Activated CD4-positive, alpha-beta memory T cell treated with anti-CD3 and anti-CD28 coated beads for 36 hours (primary cell): ENCODE measurements at places on chromosomes 16 and 17.

DNA sequence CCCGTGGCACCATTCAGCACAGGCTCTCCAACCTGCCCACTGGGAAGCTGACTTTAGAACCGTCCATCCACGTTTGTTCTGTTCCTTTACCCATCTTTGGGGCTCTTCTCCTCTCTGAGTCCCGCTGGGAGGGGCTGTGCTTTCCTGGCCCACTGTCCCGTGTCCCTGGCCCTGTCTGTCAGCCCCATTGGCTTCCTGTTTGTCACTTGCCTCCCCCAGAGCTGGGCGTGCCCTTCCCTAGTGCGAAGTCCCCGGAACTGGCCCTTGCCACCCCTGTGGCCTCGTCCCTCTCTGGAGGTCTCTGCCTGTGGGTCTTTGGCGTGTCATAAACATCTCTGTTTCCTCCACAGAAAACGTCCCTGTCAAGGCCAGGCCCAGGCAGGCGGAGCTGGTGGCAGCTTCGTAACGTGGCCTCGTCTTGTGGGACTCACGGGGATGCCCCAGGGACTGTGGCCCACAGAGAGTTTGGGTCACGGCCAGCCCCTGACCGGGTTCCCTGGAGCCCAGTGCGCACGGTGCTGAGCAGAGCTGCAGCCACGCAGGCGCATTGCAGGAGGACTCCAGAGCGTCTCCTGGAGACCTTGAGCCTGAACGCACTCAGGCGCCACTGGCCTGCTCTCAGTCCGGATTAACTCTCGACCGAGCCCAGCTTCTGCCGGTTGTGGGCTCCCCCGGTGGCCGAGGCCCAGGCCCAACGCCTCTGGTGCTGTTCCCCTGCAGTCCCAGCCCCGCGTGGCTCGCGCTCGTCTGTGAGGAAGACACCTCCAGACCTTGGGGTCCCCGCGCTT is 7.3 kb downstream of the CHMP6 start:
- peaks cover 12% of the 10 kb centered on the region for H3K27me3 ChIP-seq
- H3K36me3 ChIP-seq: peaks cover 20% of the 10 kb centered on the region
- no peak overlapping the region for H3K4me3 ChIP-seq
- DNase-seq: no peak
- H3K27ac ChIP-seq: no peak overlapping the region

DNA sequence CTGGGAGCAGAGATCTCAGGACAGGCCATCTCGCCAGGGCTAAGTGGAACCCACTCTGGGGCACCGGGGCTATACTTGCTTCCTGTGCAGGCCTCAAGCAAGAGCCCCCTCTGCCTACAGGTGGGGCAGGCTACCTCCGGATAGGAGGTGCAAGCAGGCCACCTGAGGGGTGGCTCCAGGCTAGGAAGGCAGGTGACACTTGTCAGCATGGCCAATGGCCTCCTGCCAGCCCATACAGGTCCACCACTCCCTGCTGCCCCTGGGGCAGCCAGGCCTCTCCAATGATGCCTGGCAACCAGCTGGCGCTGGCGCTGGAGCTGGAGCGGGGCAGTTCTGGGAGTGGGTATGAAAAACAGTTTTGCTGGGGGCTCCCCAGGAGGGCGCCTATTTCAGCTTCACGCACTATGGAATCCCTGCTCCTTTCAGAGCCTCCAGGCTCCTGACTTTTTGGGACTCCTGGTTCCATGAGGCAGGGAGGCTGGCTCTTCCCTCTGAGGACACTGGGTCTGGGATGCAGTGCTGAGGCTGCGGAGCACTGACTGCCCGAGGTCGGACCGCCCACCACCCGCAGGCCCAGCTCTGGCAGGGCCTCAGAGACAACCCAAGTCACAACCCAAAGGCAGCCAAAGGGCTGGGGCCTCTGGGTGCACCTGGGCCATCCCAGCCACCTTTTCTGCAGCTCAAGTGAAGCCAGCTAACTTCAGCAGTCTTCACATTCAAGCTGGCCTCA is 8.4 kb upstream of the SREBF1 start:
- H3K27ac ChIP-seq: no peak overlapping the region
- peaks cover 37% of the 10 kb centered on the region for H3K4me1 ChIP-seq
- DNase-seq: no peak

- DNase-seq: no peak
- H3K36me3 ChIP-seq: no peaks in the 10 kb centered on the region
- no peak overlapping the region for H3K27ac ChIP-seq
- no peak overlapping the region for H3K4me3 ChIP-seq
- H3K4me1 ChIP-seq: no peaks in the 10 kb centered on the region
Measured at GRCh38 chr16:54336631-54337204, 50.1 kb upstream of the IRX3 start.

DNA sequence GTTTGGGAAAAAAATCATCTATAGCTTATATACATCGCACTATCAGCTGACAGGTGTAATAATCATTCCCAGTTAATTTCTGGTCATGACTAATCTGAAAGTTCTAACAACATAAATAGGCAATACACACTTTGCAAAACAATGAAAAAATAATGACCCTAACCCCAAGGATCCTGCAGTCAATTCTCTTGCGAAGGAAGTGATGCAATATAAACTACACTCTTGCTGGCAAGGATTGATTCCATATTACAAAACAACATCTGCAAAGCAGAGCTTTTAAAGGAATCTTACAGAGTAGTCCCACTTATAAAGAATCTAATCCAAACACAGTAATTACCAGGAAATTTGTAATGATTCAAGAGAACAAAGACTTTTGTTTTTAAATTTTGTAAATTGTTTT is 73.4 kb downstream of the MYO1D start:
- no peak overlapping the region for H3K27ac ChIP-seq
- H3K4me1 ChIP-seq: peaks cover 3% of the 10 kb centered on the region
- no peaks in the 10 kb centered on the region for H3K36me3 ChIP-seq
- peaks cover 4% of the 10 kb centered on the region for H3K27me3 ChIP-seq
- no peak overlapping the region for H3K4me3 ChIP-seq
- DNase-seq: no peak

GRCh38 chr16:88458773-88459235 is 5.7 kb downstream of the ZFPM1 start:
- H3K27me3 ChIP-seq: no peaks in the 10 kb centered on the region
- no peak overlapping the region for H3K4me3 ChIP-seq
- no peak overlapping the region for H3K27ac ChIP-seq
- peaks cover 51% of the 10 kb centered on the region for H3K4me1 ChIP-seq

DNA sequence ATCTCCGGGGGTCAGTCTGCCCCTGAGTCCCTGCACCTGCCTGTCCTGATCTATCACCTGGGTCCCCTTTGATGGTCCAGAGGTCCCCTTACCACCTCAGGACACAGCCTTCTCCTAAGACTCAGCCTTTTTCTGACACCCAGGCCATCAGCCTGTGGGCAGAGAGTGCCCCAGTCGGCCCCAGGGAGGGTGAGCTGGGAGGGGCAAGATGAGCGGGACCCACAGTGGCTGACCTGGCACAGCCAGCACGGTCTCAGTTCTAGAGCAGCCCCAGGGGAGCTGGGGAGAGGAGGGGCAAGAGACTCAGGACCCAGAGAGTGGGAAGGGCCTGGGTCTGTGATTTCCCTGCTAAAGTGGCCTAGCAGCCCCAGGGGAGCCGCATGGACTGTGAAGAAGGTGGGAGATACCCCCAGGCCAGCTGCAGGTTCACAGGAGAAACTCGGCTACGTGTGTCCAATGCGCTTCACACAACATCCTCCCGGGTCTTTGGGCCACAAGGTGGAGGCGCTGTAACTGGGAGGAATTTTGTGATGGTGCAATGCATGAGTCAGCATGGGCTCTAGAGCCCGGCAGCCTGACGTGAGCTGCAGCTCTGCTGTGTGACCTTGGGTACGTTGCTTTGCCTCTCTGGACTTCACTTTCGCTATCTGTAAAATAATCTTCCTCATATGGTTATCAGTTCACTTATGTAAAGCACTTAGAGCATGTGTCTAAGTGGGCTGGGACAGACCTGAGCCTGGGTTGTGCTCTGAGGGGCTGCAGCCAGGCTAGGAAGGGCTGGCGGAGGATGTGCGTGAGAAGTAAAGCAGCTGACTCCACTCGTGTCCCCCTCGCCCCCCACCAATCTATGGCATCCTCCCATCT is 67.2 kb upstream of the LHX1 start:
- no peak for DNase-seq
- no peak overlapping the region for H3K4me3 ChIP-seq
- H3K36me3 ChIP-seq: no peaks in the 10 kb centered on the region
- peaks cover 1% of the 10 kb centered on the region for H3K27me3 ChIP-seq
- H3K27ac ChIP-seq: no peak overlapping the region

DNA sequence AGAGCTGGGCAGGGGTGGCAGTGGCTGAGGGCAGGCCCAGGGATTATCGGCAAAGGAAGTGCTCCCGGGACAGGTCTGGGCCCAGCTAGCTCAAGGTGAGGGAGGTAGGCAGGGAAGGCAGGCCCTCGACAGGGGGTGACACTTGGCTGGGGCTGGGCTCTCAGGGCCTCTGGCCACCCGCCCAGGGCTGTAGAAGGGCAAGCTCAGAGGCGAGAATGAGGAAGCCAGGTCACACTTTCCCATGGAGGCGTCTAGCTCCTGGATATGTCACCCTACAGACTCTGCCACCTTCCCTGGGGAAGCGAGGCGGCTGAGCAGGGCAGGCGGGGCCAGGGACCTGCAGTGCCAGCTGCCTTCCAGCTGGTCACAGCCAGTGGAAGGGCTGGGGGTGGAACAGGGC is 19.1 kb downstream of the FAM83G start:
- H3K36me3 ChIP-seq: peaks cover 4% of the 10 kb centered on the region
- no peaks in the 10 kb centered on the region for H3K27me3 ChIP-seq
- no peak overlapping the region for H3K27ac ChIP-seq
- H3K4me3 ChIP-seq: no peak overlapping the region
- DNase-seq: no peak
- H3K4me1 ChIP-seq: no peaks in the 10 kb centered on the region

DNA sequence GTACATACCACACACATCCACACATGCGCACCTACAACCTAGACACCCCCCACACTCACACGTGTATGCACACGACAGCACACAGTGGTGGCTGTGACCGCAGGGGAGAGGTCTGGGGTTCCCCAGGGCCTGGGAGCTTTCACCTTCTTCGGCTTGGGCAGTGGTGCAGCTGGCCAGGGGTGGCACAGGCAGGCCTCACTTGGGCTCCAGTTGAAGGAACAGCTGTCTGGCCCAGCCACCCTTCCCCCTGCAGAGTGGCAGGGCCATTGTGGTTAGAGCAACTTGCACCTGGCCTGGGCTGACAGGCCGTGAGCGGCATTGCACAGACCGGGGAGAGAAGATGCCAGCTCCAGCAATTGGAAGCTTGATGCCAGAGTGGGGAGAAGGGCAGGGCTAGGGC is 114.5 kb upstream of the GSE1 start:
- no peak overlapping the region for H3K27ac ChIP-seq
- no peaks in the 10 kb centered on the region for H3K4me1 ChIP-seq
- H3K36me3 ChIP-seq: no peaks in the 10 kb centered on the region
- H3K27me3 ChIP-seq: no peaks in the 10 kb centered on the region
- H3K4me3 ChIP-seq: no peak overlapping the region

- DNase-seq: no peak
- H3K27me3 ChIP-seq: no peaks in the 10 kb centered on the region
- H3K36me3 ChIP-seq: peaks cover 15% of the 10 kb centered on the region
- no peaks in the 10 kb centered on the region for H3K4me1 ChIP-seq
- no peak overlapping the region for H3K27ac ChIP-seq
- no peak overlapping the region for H3K4me3 ChIP-seq
Measured at GRCh38 chr17:74818291-74818938, 41.3 kb downstream of the GRIN2C start.

GRCh38 chr16:74563828-74564263 is 43.1 kb downstream of the GLG1 start:
- H3K4me3 ChIP-seq: no peak overlapping the region
- H3K27me3 ChIP-seq: no peaks in the 10 kb centered on the region
- no peaks in the 10 kb centered on the region for H3K36me3 ChIP-seq
- H3K27ac ChIP-seq: peak overlapping the region; percentile 0

DNA sequence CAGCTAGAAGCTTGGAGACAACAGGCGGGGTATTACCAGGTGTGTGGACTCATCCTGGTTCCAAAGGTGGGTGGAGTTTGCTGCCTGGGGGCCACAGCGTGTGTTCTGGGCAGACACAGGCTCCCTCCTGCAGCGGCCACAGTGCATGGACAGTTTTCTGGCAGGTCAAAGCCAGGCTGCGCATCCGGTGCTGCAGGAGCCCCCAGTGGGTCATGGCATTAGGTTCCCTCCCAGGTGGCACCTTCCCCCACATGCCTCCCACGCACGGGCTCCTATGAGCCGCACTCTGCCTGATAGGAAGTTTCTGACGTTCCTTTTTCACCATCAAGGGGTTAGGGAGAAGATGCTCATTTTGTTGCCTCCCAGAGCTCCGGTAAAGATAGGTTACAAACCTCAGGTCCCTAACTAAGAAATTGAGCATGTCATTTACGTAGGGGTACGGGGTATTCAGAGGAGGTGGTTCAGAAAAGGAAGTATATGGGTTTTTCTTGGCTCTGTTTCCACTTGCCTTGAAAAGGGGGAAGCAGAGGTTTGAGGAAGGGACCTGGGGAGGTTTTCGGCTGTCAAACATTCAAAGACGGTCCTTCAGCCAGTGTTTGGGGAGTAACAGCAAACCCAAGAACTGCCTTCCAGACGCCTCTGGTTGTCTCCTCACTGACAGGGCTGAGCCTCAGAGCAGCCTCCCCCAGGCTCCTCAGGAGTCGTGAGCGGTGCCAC is 32.7 kb upstream of the NAT9 start:
- no peaks in the 10 kb centered on the region for H3K27me3 ChIP-seq
- peaks cover 10% of the 10 kb centered on the region for H3K36me3 ChIP-seq
- no peaks in the 10 kb centered on the region for H3K4me1 ChIP-seq
- no peak overlapping the region for H3K27ac ChIP-seq
- no peak for DNase-seq
